ENCODE measurements at places on chromosomes 16 and 17.

GRCh38 chr17:2338315-2338657 is 985 bp downstream of the SGSM2 start:
- no peak for DNase-seq

DNA sequence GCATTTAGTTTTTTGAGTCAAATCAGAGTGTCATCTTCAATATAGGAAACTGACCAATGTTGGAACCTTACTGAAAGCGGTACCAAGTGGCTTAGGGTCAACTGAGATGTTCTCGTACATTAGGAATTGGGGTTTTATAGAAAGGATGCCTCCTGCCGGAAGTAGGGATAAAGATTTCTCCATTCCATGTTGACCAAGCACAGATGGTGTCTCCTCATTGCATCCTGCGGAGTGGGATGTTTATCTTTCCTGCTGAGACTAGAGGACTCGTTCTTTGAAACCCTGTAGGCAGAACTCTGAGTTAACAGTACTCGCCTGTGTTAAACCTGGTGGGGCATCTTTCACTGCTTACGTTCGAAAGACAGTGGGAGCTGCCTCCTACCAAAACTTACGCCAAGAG is 1.4 kb downstream of the SHISA6 start:
- no peak for DNase-seq

GRCh38 chr16:84314373-84314772 is 19.7 kb downstream of the WFDC1 start:
- no peak for DNase-seq

DNA sequence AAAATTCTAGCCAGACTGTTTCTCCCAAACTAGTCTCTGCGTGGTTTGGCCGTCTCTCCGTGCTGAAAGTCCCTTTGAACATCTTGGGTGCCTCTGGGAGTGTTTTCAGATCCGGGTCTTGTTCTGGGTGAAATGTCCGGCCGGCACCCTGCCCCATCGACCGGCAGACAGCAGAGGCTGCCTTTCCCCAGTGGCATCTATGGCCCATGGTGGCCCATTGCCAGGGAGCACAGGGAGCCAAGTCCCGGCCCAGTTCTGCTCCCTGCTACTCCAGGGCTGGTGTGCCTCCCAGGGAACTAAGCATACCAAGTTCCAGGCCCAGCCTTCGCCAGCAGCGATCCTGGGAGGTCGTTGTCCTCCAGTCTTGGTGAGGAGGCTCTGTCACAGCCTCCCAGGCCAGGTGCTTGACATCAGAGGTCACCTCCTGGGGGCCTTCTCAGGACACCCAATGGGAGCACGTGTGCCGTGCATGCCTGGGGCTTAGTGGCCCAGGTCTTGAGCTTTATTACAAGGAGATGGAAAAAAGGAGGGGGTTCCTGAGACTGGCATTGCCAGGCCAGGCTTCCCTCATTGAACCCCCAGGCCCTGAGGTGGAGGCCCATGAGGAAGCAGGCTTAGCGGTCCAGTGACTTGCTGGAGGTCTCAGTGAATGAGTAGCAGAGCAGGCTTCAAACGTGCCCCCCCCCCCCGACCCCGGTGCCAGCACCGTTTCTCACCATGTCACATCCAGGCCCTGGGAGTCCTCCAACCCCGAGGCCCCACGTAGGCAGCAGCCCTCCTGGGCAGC is 54.0 kb downstream of the PGS1 start:
- no peak for DNase-seq

DNA sequence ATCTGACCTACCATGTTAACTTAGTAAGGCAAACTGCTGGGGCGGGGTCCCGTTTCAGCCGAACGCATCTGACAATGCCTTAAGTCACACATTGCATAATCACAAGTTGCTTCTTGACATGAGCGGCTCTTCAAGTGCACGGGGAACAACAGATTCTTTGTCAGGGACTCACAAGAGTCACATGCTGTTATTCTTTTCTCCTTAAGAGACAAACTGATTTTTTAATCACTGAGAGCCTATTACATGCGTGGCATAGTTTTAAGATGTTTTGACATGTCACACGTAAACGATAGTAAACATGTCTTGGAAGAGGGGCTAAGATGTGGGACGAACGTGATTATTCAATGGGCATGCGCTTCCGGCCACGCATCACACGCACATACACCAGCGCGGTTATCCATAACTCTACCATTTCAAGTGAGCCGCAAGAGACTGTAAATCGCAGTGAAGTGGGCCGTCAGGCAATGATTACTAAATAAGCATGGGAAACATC is 63.4 kb downstream of the ADCY9 start:
- no peak for DNase-seq

GRCh38 chr17:10243883-10244844 is 45.8 kb upstream of the GAS7 start:
- DNase-seq = no peak

GRCh38 chr16:10080051-10080772 is 102.0 kb downstream of the GRIN2A start:
- no peak for DNase-seq

DNA sequence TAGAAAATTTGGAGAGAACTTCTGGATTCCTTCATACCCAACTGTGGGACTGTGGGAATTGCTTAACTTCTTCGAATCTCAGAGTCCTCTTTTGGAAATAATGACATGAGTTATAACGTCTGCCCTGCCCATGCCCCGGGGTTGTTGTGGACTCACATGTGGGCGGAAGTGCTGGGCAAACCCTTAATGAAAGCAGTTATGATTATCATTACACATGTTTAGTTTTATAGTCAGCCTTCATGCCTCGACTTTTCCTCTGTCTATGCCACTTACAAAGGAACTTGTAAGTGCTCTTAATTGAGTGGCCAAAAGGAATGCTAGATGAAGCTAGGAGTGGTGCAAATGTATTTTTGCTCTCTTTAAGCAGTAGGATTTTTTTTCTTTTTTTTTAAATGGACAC is 3.9 kb downstream of the KRT27 start:
- DNase-seq = no peak

- DNase-seq = no peak
Measured at GRCh38 chr16:12535535-12536411, 267.9 kb downstream of the CPPED1 start.

GRCh38 chr17:44932787-44933097 is 14.8 kb downstream of the KIF18B start:
- DNase-seq = no peak

DNA sequence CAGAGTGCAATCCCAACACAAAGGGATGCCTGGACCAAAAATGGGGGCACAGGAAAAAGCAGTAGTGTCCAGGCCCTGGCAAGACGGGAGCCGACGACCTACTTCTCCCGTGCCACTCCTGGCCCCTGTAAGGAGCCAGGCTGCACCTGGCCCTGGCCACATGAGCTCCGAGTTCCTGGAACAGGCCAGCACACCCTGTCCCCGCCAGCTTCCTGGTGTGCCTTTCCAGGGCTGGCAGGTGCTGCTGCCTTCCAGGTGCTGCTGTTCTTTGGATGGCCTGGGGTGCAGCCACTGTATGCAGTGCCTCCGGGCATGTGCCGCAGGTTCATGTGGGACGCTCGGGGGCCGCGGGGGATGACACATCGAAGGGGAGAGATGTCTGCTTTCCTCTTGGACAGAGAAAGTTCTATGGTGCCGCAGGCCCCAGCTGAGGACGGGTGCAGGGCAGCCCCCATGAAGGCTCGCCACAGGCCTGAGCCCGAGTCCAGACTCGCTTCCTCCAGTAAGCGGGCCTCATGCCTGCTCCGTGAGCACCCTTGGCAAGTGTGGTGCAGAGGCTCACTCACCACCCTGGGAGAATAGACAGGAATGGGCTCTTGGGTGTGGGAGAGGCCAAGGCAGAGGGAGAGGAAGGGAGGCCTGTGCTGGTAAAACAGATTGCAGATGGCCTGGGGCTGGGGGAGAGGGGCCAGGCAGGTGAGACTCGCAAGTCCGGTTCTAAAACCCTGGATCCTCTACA is 54.7 kb upstream of the FASN start:
- no peak for DNase-seq

DNA sequence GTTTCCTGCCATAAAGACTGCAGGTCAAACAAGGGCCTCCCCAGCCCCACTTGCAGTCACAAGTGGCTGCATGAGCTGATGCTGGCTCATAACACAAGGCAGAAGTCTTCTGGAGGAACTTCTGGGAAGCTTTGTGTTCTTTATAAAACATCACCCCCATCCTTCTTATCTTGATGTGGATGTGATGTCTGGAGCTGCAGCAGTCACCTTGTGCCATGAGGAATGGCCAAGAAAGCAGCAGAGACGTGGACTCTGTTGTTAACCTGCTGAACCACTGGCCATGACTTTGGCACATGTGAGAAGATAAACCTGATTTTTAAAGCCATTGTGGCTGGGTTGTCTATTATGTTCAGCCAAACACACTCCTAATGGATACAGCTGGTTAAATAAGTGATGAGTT is 41.8 kb downstream of the FOXL1 start:
- DNase-seq = no peak

GRCh38 chr17:31830971-31831858 is 27.8 kb downstream of the COPRS start:
- DNase-seq = no peak

GRCh38 chr16:79668502-79668901 is 68.0 kb upstream of the MAF start:
- no peak for DNase-seq

GRCh38 chr16:30394592-30395154 is 547 bp upstream of the ZNF48 start:
- no peak for DNase-seq

GRCh38 chr17:82598256-82599119 is 49.8 kb downstream of the WDR45B start:
- DNase-seq = no peak

DNA sequence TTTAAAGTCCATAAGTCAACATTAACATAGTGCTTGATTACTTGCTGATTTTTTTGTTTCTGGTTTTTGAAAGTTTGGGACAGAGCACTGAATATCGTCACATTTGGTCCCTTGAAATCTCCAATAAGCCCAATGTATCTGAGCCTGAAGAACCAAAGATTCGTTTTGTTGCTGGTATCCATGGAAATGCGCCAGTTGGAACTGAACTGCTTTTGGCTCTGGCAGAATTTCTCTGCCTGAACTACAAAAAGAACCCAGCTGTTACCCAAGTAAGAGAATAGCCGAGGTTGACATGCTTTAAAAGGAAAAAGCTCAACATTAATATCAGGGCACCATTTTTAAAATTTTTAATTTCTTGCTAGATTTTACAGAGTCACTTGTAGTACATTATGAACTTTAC is 27.7 kb upstream of the GOSR1 start:
- DNase-seq = no peak

- DNase-seq = no peak
Measured at GRCh38 chr16:85710732-85711131, 22.0 kb upstream of the GINS2 start.

- DNase-seq = no peak
Measured at GRCh38 chr17:57943645-57944044, 11.6 kb downstream of the CUEDC1 start.

- DNase-seq = no peak
Measured at GRCh38 chr16:23509441-23509754, 896 bp downstream of the GGA2 start.

DNA sequence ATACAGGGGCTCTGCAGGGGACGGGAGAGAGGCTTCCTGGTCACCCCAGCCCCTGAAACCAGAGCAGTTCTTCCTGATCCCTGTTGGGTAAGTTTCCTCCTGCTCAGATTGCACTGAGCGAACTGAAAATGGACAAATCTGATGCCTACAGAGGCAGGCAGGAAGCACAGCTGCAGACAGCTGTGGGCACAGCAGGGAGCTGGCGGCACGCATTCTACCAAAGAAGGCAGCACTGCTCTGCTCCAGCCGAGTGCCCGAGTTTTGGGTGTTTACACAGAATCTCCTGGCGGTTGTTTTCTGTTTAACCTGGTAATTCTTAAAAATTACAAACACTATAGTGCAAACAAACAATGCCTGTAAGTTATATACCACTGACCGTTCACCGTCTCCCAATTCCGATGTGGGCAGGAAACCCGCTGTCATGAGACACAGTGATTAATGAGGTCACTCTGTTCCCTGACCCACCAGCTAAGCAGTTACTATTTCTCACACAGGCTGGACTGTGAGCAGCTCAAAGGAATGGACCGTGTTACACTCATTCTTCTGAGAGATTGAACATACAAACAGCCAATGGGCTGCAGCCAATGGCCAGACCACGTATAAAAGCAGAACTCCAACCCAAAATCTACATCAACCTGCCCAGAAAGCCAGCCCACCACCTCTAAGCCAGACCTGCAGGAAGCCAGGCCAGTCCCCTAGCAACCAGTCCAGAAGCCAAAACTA is 25.5 kb downstream of the NSMCE1 start:
- DNase-seq = no peak

DNA sequence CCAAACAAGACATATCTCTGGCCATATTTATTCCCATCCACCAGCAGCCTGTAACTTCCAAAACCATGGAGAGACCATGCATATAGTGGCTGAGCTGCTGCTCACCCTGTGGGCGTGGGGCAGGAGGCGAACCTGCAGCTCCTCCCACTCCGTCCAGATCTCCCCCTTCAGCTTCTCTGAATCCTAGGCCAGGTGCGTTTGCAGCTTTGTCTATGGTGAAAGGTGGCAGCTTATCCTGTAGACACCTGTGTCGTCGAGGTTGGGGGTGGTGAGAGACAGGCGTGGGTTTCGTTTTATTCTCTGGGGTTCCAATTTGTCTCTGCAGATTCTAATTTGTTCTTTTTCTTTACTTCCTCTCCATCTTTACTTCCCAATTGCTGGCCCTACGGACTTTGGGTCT is 9.7 kb upstream of the ANKS4B start:
- DNase-seq = no peak

DNA sequence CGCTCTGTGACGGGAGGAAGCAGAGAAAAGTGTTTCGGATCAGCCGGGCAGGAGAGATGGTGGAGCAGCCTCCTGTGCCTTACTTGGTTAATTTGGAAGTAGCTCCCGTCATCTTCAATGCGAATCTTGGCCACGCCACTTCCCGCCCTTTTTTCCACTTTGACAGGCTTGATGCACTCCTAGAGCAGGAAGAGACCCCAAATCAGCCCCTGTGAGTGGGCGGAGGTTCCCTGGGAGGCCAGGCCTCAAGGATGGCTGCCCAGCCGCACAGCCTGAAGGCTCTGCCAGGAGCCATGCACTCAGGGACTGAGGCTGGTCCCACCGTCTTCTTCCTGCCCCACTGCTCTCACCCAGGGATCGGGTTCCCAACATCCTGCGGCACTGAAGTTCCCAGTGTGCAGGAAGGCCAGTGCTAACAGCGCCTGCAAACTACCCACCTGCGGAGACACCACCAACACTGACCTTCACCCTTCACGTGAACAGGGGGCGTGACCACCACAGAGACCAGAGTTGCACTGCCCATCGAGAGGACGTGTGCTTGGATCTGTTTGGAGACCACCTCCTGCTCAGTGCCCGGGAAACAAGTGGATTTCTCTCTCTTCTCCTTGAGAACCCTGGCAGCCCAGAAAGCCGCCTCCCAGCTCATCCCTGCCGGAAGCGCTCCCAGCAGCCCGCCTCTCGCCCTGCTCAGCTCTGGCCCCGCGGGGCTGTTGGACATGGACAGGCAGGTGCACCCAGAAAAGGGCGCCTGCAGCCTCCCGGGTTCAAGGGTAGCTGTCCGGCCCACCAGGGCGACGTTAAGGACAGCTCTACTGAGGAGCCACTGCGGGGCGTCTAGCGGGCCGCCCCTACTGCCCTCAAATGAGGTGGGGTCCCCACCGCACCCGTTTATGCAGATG is 988 bp downstream of the CIAO3 start:
- DNase-seq = no peak
